Stimulated activated CD4-positive, alpha-beta T cell treated with anti-CD3 and anti-CD28 coated beads, Interleukin-4, amount 100 ng/mL, for 4 hours (primary cell): ENCODE measurements at places on chromosomes 1 and 21.

GRCh38 chr1:32953495-32953894 lies 11.1 kb downstream of the RNF19B start:
- DNase-seq, result no peak

GRCh38 chr1:96790599-96790998 lies 69.0 kb downstream of the PTBP2 start:
- DNase-seq, result no peak

GRCh38 chr1:112141923-112142322 lies 152.5 kb upstream of the KCND3 start:
- no peak for DNase-seq

DNA sequence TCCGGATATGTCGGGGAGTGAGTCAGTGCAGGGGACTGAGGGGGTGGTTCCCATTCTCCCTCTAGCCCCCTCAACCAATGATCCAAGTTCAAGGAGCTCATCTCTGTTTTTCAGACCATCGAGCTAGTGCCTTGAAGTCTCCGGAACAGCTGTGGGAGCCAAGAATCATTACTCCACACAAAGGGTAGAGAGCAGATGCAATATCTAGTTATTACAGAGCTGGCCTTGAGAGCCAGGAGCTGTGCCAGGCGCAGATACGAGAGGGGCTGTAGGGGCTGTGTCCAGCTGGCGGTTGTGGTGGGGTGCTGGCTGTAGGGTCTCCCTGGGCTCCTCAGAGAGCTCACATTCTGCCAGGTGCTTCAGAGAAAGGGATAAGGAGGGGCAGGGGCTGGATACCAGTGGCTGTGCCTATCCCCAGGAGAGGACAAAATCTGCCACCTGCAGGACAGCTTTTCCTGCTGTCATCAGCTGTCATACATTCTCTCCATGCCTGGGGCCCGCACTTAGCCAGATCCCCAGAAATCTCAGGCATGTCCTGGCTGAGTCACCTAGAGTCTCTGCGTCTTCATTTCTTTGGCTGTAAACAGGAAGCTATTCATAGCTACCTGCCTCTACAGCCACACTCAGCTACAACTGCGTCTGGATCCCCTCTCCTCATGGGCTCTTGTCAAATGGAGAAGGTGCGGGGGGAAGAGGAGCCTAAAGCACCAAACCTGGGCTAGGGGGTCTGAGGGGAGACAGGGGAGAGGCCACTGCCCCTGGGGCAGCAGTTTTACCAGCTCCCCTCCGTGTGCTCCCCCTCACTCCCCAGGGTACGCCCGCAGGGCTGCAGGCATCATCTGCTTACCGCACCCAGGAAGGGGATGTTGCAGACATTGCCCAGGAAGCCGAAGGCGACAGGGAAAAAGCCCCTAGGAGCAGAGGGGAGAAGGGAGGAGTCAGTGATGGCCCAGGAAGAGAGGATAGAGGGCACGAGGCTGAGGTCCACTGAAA lies 2.4 kb upstream of the KISS1 start:
- no peak for DNase-seq

- no peak for DNase-seq
Observed at GRCh38 chr1:116389686-116390085, 16.6 kb downstream of the ATP1A1 start.

- DNase-seq, result no peak
Observed at GRCh38 chr1:180567654-180568053, 8.9 kb downstream of the OVAAL start.

DNA sequence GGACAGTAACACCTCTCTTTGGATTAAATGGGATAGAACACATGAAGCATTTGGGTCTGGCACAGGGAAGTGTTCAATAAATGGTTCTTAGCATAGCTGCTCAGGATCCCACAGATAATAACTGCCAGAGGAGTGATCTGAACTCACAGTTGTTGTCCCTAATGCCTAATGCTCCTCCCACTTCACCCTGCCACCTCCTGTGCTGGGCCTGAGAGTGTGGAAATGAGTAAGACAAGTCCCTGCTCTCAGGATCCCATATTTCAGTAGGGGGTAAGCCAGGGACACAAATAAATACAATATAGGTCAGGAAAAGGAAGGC lies 19.9 kb upstream of the FOXO6 start:
- DNase-seq, result no peak

DNA sequence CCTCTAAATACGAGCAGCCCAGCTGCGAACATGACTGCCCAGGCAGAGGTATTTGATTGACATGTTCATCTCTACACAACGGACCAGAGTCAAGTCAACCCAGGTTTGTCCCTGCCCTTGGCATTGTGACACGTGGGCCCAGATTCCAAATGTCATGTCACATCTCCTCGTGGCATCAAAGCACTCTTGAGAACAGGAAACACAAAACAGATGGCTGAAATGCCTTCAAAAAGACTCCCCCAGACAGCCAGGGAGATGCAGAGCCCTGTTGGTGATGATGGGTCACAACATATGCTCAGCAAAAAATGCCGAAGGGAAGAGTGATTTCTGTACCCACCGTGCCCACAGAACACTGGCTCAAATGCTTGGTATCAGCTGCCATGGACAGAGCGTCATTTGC lies 337.8 kb upstream of the DAB1 start:
- DNase-seq, result no peak

GRCh38 chr1:30693822-30694221 lies 29.6 kb downstream of the MATN1 start:
- no peak for DNase-seq
